ENCODE measurements at places on chromosomes 5 and 9. TPM values are rescaled to one million over a fixed set of nuclear protein-coding genes. Genes with fewer than 3 reads are reported as not detected.

NUTM2G gene
- total RNA-seq: not detected

RANBP3L gene
- total RNA-seq: not detected

FST gene
- total RNA-seq: 0.31 TPM

KCNV2 gene
- total RNA-seq: not detected

WWC1 gene
- total RNA-seq: 0.70 TPM

DMRT2 gene
- 1.5 TPM for total RNA-seq

IL9 gene
- total RNA-seq: 2.0 TPM

DIPK1B gene
- total RNA-seq: 0.47 TPM

Data from activated T-helper 1 cell treated with anti-CD3 and anti-CD28 coated beads, Interleukin-12 subunit alpha, Interleukin-12 subunit beta, Interleukin-2, Interleukin-4 antibody, amounts not matched to agents 30 ng/mL and 10 ng/mL and 1 ng/mL, durations not matched to agents 14 hours and 24 hours and 36 hours (primary cell).